ENCODE measurements at places on chromosomes 5 and 9. TPM values are rescaled to one million over a fixed set of nuclear protein-coding genes. Genes with fewer than 3 reads are reported as not detected.

The GCNT4 gene
- 2.7 TPM for total RNA-seq

The TMEM252 gene
- not detected for total RNA-seq

The SMIM32 gene
- not detected for total RNA-seq

The MTREX gene
- 73.8 TPM for total RNA-seq

The TLR4 gene
- 46.7 TPM for total RNA-seq

The PTGS1 gene
- 3.2 TPM for total RNA-seq

The GPR150 gene
- 0.29 TPM for total RNA-seq

The LIX1 gene
- total RNA-seq = not detected

The SLC4A9 gene
- total RNA-seq = not detected

The STPG3 gene
- total RNA-seq = 0.36 TPM

The TMEM174 gene
- total RNA-seq = not detected

The SLC1A1 gene
- 20.0 TPM for total RNA-seq

The PAIP2 gene
- total RNA-seq = 47.8 TPM

The LHX2 gene
- total RNA-seq = not detected

The IL5 gene
- total RNA-seq = not detected

The BHMT2 gene
- 12.1 TPM for total RNA-seq

The CDO1 gene
- 8.3 TPM for total RNA-seq

The FAM153A gene
- total RNA-seq = not detected

The ADAMTSL1 gene
- 70.1 TPM for total RNA-seq
